ENCODE measurements at places on chromosomes 4 and X.

DNA sequence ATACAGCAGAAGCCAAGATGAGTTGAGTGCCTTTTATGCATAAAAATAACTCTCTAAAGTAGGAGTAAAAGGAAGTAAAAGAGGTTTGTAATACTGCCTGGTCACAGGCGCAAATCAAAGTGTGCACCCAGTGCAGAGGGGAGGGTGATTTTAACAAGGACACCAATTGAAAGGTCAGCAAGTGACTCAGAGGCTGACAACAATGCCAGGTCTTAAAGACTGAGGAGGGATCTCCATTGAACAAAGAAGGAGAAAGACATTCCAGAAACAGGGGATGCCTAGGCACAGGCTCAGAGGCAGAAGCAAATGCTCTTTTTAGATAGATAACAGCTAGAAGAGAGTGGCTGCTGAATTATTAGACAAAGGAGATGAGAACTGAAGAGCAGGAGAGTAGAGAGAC is 297.4 kb upstream of the VCX start:
- peak; percentile 70 for DNase-seq

DNA sequence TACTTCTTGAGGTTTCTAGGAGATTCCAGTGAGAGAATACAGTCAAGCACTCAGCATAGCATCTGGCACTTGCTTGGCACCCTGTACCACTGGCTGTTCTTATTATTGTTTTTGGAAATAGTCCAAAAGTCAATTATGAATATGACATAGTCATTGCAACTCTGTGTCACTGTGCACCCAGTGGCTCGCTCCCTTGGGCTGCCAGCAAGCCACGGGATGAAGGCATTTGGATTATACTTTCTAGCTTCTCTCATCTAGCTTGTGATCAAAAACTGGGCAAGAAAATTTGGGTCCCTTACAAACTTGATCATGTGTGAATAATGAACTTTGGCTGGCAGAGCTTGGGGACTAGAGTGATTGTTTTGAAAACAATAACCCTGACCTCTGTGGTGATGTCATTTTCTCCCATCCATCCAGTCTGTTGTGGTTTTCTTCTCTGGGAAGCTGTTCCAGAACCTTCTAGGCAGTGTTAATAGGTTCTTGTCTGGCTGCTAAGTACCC is 32.7 kb upstream of the LIMCH1 start:
- no peak for DNase-seq

GRCh38 chr4:53961351-53961750 is 103.1 kb downstream of the CHIC2 start:
- no peak for DNase-seq

DNA sequence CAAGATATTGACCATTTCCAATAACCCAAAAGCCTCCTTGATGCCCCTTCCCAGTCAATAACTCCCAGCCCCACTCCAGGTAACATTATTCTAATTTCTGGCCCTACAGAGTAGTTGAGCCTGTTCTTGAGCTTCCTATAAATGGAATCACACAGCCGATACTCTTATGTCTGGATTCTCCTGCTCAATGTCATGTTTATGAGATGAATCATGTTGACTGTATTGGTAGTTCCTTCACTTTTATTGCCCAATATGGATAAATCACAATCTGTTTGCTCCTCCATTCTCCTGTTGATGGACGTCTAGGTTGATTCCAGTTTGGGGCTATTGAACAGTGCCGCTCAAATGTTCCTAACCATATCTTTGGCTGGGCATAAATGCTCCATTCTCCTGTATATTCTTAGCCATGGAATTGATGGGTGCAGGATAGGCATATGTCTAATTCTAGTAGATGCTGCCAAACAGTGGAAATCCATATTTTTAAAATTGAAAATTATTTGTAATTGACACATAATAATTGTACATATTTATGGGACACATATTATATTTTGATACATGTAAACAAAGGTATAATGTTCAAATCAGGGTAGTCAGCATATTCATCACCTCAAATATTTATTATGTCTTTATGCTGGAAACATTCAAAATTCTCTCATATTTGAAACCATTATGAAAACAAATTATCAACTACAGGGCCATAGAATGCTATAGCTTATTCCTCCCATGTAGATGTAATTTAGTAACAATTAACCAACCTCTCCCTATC is 40.5 kb upstream of the SLC2A9 start:
- no peak for DNase-seq

GRCh38 chr4:58275856-58276255 is 1165.7 kb upstream of the IGFBP7 start:
- no peak for DNase-seq

- no peak for DNase-seq
Observed at GRCh38 chr4:26583538-26583864, 383 bp upstream of the TBC1D19 start.

GRCh38 chrX:39633293-39633692 is 464.5 kb downstream of the BCOR start:
- DNase-seq: no peak

DNA sequence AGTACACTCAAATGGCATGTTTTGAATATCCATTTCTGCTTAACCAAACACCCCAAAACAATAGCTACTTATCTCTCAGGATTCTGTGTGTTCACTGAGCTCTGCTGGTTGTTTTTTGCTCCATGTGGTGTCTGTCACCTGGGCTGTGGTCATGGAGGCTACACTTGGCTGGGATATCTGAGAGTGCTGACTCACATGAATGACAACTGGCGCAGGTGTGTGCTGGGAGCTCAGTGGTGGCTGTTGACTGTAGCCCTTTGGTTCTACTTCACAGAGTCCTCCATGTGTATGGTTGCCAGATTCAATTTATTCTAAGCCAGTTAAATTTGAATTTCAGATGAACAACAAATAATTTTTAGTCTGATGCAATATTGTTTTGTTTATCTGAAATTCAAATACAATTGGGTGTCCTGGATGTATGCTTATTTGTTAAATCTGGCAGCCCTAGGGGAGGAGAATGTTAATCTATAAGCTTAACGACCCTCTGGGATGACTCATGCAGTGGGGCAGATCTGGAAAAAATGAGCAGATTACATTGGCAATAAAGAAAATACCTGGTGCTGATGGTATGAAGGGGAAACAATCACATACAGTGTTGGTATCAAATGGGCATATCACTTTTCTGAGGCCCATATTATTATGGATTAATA is 28.2 kb upstream of the TCEAL4 start:
- no peak for DNase-seq

GRCh38 chrX:106391284-106391911 is 220.4 kb upstream of the RADX start:
- DNase-seq: no peak
